ENCODE measurements at places on chromosomes 13 and 19.
A peak's percentile ranks its signal among the peaks of the same experiment; 100 is the strongest.

- DNase-seq, result peak; percentile 33
Observed at GRCh38 chr13:30577401-30577852, 40.3 kb upstream of the USPL1 start.

- DNase-seq, result no peak
Observed at GRCh38 chr13:50255639-50256038, 240.4 kb downstream of the KCNRG start.

GRCh38 chr19:8566855-8567254, 10.4 kb downstream of the MYO1F start:
- DNase-seq, result no peak

DNA sequence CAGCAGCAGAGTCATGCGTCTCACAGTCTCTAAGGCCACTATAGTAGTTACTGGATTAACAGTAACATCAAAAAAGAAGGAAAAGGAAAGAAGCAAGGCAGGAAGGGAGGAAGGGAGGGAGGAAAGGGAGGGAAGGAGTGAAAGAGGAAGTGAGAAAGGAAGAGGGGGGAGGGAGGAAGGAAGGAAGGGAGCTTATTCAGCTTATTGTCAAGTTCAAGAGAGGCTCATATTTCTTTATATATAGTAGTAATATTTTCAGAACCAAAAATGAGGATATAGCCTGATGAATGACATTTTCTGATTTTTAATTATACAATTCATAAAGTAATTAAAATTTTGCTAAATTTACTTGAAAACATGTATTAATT, 17.7 kb upstream of the RUBCNL start:
- DNase-seq, result no peak

DNA sequence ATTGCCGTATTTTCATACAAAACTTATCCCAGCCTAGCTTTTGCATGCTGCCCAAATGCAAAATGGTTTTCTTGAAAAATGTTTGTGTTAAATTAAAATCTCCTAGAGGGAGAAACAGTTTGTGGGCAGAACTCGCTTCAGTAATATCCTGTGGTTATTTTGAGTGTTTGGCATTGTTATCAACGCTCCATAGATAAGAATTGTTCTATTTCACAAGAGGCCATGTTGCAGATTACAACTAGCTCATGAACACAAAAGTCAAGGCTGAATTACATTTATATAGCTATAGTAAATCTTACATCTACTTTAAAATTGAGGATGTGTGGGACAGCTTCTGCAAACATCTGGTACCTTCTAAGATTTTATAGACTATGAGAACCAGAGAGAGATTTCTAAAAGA, 447.9 kb downstream of the DCT start:
- no peak for DNase-seq

- DNase-seq, result no peak
Observed at GRCh38 chr19:56159009-56159559, 16.7 kb upstream of the GALP start.

- peak; percentile 60 for DNase-seq
Observed at GRCh38 chr19:37655301-37655688, at the start of gene ZFP30. ZFP30 (minus strand) TSS chr19:37655465; CDS start chr19:37647822, 7,643 bp downstream.

- DNase-seq, result no peak
Observed at GRCh38 chr19:944663-945241, 18.9 kb downstream of the ARID3A start.

DNA sequence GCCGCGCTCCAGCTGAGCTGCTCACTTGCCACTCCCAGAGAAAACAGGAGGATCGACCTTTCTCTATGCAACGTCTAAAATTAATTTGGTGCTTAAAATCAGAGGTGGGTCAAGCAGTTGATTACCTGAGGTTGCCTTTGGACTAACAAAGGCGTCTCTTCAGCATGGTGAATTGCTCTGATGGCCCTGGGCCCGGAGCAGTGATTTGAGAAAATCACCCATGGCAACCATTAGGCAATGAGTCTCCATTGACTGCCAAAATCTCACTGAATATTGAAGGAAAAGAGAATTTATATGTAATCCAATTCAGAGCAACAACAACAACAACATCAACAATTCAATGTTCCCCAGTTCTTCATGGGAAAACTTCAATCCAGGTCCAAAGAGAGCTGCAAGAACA, 61.8 kb downstream of the IRS2 start:
- DNase-seq, result no peak

DNA sequence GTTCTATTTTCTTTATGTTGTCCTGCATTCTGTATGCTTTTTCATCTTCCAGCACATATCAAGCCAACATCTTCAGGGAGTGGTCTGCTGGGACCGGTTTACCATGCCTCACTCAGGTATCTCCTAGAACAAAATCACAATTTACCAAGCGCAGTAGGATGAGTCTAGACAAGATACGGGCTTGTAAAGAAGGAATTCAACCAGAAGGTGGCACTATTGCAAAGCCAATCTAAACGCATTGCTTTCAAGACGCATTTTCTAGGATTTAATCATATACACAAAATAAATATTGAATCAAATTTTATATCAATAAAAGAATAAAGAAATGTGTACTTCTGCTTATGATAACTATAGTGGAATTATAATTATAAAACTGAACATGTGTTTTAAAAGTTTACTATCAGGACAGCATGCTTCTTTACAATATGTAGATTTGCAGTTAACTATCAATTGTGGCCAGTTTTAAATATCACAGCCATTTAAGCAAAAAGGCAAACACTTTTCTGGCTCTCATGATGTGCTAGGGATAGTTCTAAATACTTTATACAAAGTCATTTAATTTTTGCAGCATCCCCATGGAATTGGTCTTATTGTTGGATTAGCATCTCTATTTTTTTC, 16.1 kb upstream of the TPP2 start:
- peak; percentile 74 for DNase-seq

- no peak for DNase-seq
Observed at GRCh38 chr13:43963726-43964125, 84.0 kb downstream of the LACC1 start.

- no peak for DNase-seq
Observed at GRCh38 chr13:39433651-39434050, 169.3 kb downstream of the LHFPL6 start.

- no peak for DNase-seq
Observed at GRCh38 chr19:45117671-45118070, 24.7 kb downstream of the PPP1R37 start.

DNA sequence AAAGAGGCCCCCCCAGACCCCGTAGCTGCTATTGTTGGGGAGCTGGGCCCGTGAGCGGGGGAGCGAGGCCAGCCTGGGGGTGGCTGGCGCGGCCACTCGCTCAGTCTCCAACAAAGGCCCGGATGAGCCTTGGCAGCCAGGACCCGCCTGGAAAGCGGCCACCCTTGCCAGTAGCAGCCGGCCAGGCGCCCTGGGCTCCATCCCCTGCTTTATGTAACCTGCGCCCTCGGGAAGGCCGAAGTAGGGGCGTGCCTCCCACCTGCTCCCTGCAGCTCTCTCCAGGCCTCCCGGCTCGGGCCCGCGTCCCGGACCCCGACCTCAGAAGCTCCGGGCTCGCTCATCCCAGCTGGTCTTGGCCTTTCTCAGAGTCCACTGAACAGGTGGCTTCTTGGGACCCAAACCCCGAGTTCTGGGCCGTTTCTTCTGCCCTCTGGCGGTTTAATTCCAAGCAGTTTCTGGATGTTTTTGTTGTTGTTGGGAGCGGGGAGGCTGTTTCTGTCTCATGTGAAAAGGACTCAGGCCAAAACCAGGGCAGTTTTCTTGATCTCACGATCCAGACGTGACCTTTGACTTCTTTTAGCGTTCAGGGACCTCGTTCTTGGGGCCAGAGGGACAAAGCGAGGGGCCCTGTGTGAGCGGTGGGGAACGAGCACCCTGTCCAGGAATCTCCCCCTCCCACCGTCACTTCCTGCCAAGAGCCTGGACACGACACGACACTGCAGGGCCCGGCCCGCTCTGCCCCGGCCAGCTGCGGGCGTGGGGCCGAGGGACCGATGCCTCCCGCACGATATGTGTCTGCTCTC, 1.2 kb downstream of the CDC34 start:
- peak; percentile 37 for DNase-seq
